ENCODE measurements at places on chromosomes 5 and 9.
A peak's percentile ranks its signal among the peaks of the same experiment; 100 is the strongest.

- DNase-seq, result no peak
Observed at GRCh38 chr5:60701321-60701968, 1.5 kb upstream of the DEPDC1B start.

GRCh38 chr5:58460732-58461286 lies 923 bp upstream of the PLK2 start:
- peak; percentile 85 for DNase-seq

- DNase-seq, result no peak
Observed at GRCh38 chr9:130501639-130502038, 56.9 kb downstream of the ASS1 start.

GRCh38 chr9:34989946-34990635 lies 546 bp downstream of the DNAJB5 start:
- no peak for DNase-seq

- DNase-seq, result no peak
Observed at GRCh38 chr9:89842267-89842768, 237.5 kb downstream of the GADD45G start.

DNA sequence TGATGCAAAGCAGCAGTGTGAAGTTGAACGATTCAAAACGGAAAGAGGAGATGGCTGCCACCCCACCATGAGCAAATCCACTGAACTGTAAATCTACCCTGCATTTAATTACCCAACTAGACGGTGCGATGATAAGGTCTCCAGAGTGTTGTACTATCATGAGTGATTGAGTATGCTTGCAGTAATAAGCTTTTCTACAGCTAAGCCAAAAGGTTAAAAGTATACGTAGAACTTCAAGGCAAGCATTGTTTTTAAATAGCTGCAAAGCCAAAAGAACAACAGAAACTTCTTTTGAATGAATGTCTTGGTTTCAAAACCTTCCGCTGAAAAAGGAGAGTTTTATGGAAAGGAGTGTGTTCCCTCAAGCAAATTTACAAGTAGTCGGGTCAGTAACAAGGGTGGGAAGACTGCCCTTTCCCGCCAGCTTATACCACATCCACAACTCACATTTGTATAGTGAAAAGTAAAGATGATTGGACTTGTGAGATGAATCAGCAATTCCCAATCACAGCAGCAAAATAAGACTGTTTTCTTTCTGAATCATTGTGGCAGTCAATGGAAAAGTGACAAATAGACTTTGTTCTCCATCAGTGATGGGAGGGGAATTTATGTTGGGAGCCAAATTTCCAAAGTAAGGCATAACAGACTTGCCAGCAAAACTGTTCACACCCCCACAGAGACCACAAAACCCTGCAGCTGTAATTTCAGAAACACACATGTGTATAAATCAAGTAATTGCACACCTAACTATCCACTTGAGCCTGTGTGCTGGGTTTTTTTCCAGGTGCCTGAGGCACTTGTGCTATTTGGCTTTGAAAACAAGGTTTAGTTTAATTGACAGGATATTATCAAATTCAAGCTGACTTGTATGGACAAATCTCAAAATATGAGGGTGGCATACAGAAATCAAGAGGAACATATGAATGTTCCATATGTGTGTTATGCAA lies 407.7 kb upstream of the GRAMD2B start:
- no peak for DNase-seq

- no peak for DNase-seq
Observed at GRCh38 chr9:129317179-129318011, 139.3 kb upstream of the IER5L start.

DNA sequence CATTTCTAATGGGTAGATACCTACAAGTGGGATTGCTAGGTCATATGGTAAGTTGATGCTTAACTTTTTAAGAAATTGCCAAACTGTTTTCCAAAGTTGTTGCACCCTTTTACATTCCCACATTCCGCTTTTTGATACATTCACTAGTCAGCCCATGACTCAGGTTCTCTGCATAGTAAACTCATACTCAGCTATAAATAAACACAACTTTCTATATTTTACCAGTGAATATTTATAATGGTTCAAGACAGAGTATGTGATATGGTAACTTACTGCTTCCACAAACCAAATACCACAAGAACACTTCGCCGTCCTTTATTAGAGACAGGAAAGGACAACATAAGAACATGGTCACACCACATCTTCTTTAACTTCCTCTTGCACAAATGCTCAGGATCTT lies 54.0 kb downstream of the PLPP1 start:
- DNase-seq, result no peak

DNA sequence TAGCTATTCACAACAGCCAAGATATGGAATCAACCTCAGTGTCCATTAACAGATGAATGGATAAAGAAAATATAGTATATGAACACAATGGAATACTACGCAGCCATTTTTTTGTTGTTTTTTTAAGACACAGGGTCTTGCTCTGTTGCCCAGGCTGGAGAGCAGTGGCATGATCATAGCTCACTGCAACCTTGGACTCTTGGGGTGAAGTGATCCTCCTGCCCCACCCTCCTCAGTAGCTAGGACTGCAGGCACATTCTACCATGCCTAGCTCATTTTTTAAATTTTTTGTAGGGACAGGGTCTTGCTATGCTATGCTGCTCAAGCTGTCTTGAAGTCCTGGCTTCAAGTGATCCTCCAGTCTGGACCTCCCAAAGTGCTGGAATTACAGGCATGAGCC lies 38.5 kb downstream of the CERT1 start:
- DNase-seq, result no peak

DNA sequence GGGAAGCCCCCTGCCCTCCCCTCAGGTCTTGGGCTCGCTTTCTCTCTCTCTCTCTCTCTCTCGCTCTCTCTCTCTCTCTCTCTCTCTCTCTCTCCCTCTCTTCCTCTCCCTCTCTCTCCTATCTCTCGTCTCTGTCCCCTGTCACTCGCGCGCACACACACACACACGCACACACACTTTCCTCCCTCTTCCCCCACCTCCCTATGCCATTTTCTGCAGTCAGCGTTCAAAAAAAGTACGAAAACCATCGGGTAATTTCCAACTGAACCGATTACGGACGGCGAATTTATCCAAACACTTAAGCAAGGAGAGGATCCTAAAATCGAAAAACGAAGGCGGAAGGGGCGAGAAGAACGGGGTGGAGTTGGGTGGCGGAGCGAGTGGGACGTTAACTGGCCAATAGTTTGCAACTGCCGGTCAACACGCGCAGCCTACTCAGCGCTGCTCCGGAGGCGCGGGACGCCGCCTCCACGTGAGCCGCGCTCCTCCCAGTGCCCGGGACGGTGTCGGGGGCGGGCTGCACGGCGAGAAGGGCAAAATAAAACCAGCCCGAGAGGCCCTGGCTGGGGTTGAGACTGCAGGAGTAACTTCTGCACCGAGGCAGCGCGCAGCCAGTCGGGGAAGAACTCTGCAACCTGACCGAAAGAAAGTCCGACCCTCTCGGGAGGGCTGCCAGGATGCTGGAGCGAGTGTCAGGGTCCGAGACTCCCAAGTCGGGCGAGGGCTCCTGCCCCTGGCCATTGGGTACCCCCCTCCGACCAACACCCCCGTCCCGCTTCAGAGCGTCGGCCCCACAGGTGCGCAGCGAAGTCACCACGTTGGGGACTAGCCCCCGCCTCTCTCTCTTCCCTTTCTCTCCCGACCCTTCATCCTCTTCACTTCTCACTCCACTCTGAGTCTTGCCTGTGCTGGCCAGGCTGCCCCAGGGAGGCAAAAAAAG lies 24.9 kb upstream of the ELAVL2 start:
- no peak for DNase-seq

DNA sequence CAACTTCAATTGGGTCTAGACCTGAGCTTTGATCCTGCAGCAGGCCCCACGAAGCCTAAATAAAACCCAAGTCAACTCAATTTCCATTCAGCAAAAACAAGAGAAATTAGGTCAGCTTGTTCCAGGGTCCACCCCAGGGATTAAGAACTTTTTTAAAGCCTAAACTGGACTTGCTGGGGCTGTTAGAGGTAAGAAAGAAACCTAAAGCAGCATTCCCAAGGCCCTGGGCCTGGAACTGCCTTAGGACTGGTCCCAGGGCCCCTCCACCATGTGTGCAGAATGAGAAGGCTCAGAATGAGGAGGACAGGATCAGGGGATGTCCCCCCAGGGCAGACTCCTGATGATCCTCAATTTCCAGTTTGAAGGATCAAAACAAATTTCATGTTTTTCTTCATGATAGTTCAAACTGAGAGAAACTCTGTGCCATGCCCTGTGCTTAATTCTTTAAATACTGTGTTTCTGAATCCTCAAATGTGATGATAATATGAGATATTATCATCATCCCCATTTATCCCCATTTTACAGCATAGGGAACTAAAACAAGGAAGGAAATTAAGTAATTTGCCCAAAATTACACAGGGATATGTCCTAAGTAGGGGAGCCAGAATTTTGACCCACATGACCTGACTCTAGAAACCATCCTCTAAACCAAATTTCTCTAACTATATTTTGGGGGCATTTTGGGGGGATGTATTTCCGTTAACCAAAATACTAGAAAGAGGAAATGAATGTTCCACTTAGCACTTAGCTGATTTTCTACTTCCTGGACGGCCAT lies 64.5 kb downstream of the DENND1A start:
- DNase-seq, result no peak

- DNase-seq, result no peak
Observed at GRCh38 chr9:124559871-124560270, 52.7 kb upstream of the NR5A1 start.

GRCh38 chr5:159324102-159324755 lies 6.1 kb downstream of the IL12B start:
- DNase-seq, result no peak

GRCh38 chr5:77987331-77987730 lies 211.2 kb upstream of the TBCA start:
- no peak for DNase-seq

DNA sequence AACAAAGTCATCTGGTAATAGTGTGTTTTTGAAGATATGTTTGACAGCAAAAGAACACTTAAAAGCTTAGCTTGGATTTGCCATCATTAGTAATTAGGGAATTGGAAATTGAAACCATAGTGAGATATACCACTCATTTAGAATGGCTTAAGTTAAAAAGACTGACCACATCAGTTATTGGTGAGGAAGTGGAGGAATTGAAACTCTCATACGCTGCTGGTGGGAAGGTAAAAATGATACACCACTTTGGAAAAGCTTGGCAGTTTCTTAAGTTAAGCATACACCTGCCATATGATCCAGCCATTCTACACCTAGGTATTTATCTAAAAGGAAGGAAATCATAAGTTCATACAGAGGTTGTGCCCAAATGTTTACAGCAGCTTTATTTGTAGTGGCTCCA lies 213.2 kb downstream of the TRIO start:
- no peak for DNase-seq

DNA sequence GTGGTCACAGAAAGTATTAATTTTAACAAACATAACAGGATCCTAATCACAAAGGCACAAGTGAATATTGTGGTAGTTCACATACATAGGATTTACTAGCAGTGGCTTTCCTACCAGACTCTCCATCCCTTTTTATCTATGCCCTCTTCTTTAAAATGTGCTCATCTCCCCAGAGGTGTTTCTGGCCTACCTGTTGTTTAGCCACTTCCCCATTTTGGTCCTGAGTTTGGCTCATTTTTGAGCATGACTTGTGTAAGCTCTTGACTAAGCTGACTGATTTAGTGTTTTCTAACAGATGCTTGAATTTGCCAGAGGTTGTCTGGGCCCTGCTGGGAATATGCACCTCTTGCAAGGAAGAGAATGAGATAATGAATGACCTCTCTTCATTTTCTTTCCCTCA lies 517.7 kb upstream of the CLINT1 start:
- DNase-seq, result no peak

GRCh38 chr9:16074963-16075362 lies 522.1 kb downstream of the CCDC171 start:
- no peak for DNase-seq

GRCh38 chr9:110579034-110579861 lies at the start of gene SVEP1:
Gene SVEP1, minus strand, starts transcription at chr9:110579741. Its CDS starts 198 bp downstream, at chr9:110579543.
- no peak for DNase-seq

GRCh38 chr5:53071298-53071697 lies 38.3 kb downstream of the MOCS2 start:
- no peak for DNase-seq

Measured in stimulated activated CD4-positive, alpha-beta T cell treated with anti-CD3 and anti-CD28 coated beads, Interleukin-4, amount 100 ng/mL, for 48 hours (primary cell).